ENCODE measurements at places on chromosomes 11 and 22. TPM values are rescaled to one million over a fixed set of nuclear protein-coding genes. Genes with fewer than 3 reads are reported as not detected.

Gene UBQLN3
- total RNA-seq, result not detected

Gene ATP6V1E1
- 102 TPM for total RNA-seq

Gene POTEH
- total RNA-seq, result not detected

Gene HEPACAM
- total RNA-seq, result 0.21 TPM

Gene TSGA10IP
- total RNA-seq, result not detected

Gene SEPTIN5
- 109 TPM for total RNA-seq

Gene APOL1
- total RNA-seq, result 7.9 TPM

Gene B3GAT1
- total RNA-seq, result 0.41 TPM

Gene CENATAC
- total RNA-seq, result 31.6 TPM

Gene MIOX
- not detected for total RNA-seq

Gene TEX54
- not detected for total RNA-seq

Gene GAL3ST1
- total RNA-seq, result 5.3 TPM

Gene SCGB1C1
- not detected for total RNA-seq

Gene PHOX2A
- not detected for total RNA-seq

Gene SMTNL1
- total RNA-seq, result 107 TPM

Gene ARHGAP20
- 5.5 TPM for total RNA-seq

Gene LRP4
- 57.2 TPM for total RNA-seq

Gene DDI1
- total RNA-seq, result not detected

Gene SLC37A2
- 3.9 TPM for total RNA-seq

Gene ELFN2
- total RNA-seq, result 1.0 TPM

Gene ARHGAP8
- 1.1 TPM for total RNA-seq

Gene FGF19
- total RNA-seq, result 1.8 TPM

Gene ME3
- 18.2 TPM for total RNA-seq

Gene NCF4
- total RNA-seq, result 5.7 TPM

Gene ZNF195
- total RNA-seq, result 16.5 TPM

Gene TCN2
- total RNA-seq, result 6.7 TPM

Gene MACROD1
- 58.8 TPM for total RNA-seq

Gene OR2AT4
- total RNA-seq, result not detected

Gene MLC1
- total RNA-seq, result 0.21 TPM

Gene KLHL35
- total RNA-seq, result 2.9 TPM

Gene SWAP70
- total RNA-seq, result 27.6 TPM

Gene GATD1
- 17.4 TPM for total RNA-seq

Gene APOA4
- not detected for total RNA-seq

All from tongue (tissue), 3 donors.